ENCODE measurements at places on chromosomes 13 and 19.

- no peak for DNase-seq
Measured at GRCh38 chr13:84566780-84567179, 684.5 kb upstream of the SLITRK1 start.

DNA sequence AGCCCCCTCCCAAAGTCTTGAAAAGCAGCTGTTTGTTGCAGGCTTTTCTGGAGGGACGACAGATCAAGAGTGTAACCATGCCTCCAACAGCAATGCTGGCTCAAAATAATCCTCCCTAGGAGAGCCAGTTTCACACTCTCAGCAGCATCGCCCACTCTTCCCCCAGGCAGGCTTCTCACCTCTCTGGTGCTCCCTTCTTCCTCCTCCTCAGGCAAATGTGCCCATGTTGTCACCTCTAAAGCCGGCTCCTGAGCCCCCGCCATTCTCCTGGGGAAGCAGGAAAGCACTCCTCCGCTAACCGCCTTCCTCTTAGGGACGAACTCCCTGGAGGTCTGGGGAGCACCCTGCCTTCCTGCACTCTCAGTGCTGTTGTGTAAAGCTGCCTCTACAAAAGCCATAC is 98.9 kb upstream of the SGCG start:
- no peak for DNase-seq

- DNase-seq = no peak
Measured at GRCh38 chr13:52127783-52128702, 830 bp downstream of the NEK5 start.

DNA sequence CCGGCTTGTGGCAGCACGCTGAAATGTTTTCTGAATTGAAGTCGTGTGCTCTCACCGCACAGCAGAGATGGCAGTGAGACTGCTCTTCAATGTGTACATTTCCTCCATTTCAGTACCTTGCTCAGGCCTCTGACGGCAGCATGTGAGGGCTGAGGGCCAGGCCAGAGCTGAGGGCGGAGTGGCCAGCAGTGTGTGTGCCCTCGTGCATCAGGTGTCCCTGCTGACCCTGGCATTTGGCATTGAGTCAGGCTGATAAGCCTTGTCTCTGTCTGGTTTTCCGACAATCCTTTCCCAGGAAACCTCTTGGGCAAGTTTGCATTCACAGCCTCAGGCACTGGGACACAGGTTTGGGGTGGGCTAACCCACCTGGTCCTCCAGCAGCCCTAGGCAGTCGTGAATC is 62.3 kb downstream of the EFNB2 start:
- DNase-seq = no peak

DNA sequence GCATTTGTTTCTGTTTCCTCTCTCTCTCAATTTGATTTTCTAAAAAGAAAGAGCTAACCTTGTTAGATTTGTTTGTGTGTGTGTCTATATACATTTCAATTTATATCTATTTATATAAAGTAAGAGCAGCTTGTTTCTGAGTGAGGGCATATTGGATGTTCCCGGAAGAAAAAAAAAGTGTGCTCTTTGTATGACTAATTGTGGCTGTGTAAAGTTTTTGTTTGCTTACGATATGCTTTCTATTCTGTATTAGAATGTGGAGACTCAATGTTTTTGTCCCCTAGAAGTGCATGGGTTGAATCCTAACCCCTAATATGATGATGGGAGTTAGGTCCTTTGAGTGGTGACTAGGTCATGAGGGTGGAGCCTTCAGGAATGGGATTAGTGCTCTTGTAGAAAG is 66.6 kb upstream of the C1QTNF9B start:
- DNase-seq = no peak
